ENCODE measurements at places on chromosomes 6 and 20. TPM values are rescaled to one million over a fixed set of nuclear protein-coding genes. Genes with fewer than 3 reads are reported as not detected.

Gene FNDC11
- 1.5 TPM for total RNA-seq

- no peak overlapping the region for H3K4me3 ChIP-seq
- no peaks in the 10 kb centered on the region for H3K27me3 ChIP-seq
- H3K36me3 ChIP-seq, result no peaks in the 10 kb centered on the region
- no peak overlapping the region for H3K27ac ChIP-seq
- peaks cover 2% of the 10 kb centered on the region for H3K4me1 ChIP-seq
- no peak for DNase-seq
Observed at GRCh38 chr6:110951986-110952794, 6.3 kb upstream of the GTF3C6 start.

- H3K36me3 ChIP-seq, result peaks cover 7% of the 10 kb centered on the region
- H3K4me1 ChIP-seq, result no peaks in the 10 kb centered on the region
- H3K4me3 ChIP-seq, result no peak overlapping the region
Observed at GRCh38 chr20:13364278-13365170, 143.4 kb downstream of the ISM1 start.

Gene MCHR2
- total RNA-seq, result not detected

Gene CDK5RAP1
- 56.3 TPM for total RNA-seq

DNA sequence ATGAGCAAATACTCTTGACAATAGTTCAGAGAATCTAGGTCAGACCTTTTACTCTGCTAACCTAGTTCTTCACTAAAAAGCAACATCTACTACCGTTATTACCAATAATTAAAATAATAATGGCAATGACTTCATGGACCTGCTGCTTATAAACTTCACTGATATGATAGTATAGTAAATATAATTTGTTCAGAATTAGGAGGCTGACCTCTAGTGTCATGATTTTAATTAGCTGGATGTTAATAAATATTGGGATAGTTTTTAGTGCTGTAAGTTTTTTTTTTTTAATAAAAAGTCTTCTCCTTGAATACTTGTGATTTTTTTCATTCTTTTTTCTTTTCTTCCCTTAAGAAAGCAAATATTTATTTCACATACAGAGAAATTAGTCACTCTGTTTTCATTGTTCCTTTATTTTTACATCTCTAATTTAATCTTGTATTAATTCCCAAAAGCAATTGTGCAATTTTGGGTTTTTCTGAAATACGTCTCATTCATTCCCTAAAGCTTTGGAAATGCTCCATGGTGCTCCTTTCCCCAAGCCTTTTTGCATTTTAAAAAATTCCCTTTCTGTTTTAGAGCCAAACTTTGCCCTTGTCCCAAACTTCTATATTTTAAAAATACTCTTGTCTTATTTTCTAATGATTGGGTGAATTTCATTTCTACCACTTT is 46.6 kb upstream of the UST start:
- peaks cover 4% of the 10 kb centered on the region for H3K36me3 ChIP-seq
- DNase-seq, result no peak
- H3K27ac ChIP-seq, result no peak overlapping the region

DNA sequence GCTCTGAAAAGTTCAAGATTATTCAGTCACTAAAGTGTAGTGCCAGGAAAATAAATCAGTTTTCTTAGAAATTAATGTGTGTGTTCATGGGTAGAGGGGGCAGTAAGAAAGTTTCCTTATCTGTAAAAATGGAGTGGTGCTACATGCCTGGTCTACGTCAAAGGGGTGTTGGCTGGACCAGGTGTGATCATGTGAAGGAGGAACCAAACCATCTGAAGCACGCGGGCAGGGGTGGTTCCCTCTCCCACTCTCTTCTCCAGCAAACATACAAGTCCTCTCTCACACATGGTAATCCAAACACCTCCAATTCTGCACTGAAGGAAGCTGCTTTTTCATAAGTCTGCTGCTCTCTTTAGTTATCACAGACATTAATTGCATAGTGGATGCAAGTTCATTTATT is 63.1 kb downstream of the CLIC5 start:
- DNase-seq, result no peak
- peaks cover 8% of the 10 kb centered on the region for H3K4me1 ChIP-seq
- no peak overlapping the region for H3K4me3 ChIP-seq
- no peak overlapping the region for H3K27ac ChIP-seq

Gene FITM2
- 6.2 TPM for total RNA-seq

DNA sequence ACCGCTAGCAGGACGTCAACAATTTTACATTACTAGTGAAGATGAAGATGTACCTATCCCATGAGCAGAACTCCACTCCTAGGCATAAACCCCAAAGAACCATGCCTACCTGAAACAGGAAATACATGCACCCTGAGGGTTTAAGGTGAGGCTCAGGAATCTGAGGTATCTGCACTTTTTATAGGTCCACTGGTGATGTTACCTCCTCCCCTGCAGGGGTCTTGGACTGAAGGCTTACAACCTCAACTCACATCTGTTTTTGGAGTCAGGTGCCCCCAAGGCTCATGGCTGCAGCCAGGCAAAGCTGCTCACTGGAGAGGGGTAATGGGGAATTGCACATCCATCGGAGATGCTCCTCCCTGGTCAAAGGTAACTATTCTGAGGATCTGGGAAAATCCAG is 132.5 kb upstream of the TRAF3IP2 start:
- H3K27ac ChIP-seq, result no peak overlapping the region
- H3K4me3 ChIP-seq, result no peak overlapping the region
- H3K4me1 ChIP-seq, result peaks cover 76% of the 10 kb centered on the region
- no peak for DNase-seq

Gene BHLHE23
- not detected for total RNA-seq

GRCh38 chr20:37711001-37711400 is 17.2 kb downstream of the CTNNBL1 start:
- peaks cover 14% of the 10 kb centered on the region for H3K36me3 ChIP-seq
- no peaks in the 10 kb centered on the region for H3K27me3 ChIP-seq
- no peak overlapping the region for H3K4me3 ChIP-seq
- peaks cover 17% of the 10 kb centered on the region for H3K4me1 ChIP-seq
- no peak overlapping the region for H3K27ac ChIP-seq

Gene CTAGE9
- not detected for total RNA-seq

DNA sequence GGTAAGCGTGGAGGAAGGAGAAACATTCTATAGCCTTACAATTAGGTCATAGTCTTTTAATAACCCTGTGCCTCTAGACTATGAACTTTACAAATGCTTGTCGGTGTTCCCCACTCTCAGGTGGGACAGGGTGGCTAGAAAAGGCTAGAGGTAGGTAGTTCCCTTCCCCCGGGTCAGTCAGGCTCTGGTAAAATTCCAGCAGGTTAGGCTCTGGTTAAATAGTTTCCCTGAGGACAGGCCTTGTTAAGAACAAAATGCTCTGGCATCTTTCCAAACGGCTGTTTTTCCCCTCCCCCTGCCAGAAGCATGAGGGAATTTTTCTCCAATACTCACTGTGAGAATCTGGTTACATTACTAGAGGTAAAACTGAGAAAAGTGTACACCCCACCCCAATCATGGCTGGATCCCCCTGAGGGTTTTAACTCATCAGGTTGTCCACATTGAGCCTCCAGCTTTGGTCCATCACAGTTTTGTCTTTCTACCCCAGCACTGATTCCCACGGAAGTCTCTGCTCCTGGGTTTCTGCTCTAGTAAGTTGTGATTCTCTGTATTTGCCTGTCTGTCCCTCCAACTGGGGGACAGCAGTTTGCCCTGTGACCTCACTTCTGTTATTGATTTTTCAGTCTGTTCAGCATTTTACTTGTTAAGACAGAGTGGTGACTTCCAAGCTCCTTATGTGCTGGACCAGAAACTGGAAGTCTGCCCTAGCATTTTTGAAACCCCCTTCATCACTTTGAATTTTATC is 84.7 kb upstream of the ADGRF1 start:
- peaks cover 9% of the 10 kb centered on the region for H3K4me1 ChIP-seq
- no peak for DNase-seq
- no peak overlapping the region for H3K27ac ChIP-seq
- no peaks in the 10 kb centered on the region for H3K36me3 ChIP-seq
- H3K4me3 ChIP-seq, result no peak overlapping the region
- H3K27me3 ChIP-seq, result no peaks in the 10 kb centered on the region

Gene ULBP2
- 0.30 TPM for total RNA-seq

DNA sequence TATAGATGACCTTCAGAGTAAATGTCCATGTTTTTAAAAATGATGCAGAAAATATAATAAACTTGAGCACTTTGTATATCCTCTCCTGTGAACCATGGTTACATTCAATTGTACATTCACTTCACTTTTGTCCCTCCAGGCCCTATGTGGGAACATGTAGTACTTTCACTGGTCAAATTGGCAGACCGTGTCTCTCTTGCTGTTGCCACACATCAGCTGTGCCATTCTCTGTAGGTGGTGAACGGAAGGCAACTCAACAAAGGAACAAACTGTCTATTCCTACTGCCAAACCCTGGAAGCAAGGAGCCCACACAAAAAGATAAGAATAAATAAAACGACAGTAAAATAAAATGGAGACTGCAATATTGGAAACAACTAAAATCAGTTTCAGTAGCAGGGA is 2.0 kb downstream of the ROS1 start:
- no peaks in the 10 kb centered on the region for H3K4me1 ChIP-seq
- H3K27ac ChIP-seq, result no peak overlapping the region
- H3K36me3 ChIP-seq, result peaks cover 3% of the 10 kb centered on the region
- no peak overlapping the region for H3K4me3 ChIP-seq
